ENCODE measurements at places on chromosomes 12 and 14. TPM values are rescaled to one million over a fixed set of nuclear protein-coding genes. Genes with fewer than 3 reads are reported as not detected.

FOXA1 gene
- not detected for total RNA-seq

WDR89 gene
- total RNA-seq: 23.6 TPM

WNT1 gene
- total RNA-seq: 1.2 TPM

SYCP3 gene
- not detected for total RNA-seq

DAO gene
- total RNA-seq: not detected

APOLD1 gene
- 6.0 TPM for total RNA-seq

TESPA1 gene
- not detected for total RNA-seq

UTP20 gene
- 28.7 TPM for total RNA-seq

NINJ2 gene
- total RNA-seq: 0.42 TPM

PPP4R4 gene
- total RNA-seq: 1.1 TPM

KLHDC2 gene
- total RNA-seq: 36.4 TPM

GLT8D2 gene
- total RNA-seq: 1.9 TPM

GAS2L3 gene
- 36.2 TPM for total RNA-seq

NGB gene
- not detected for total RNA-seq

KCNJ8 gene
- total RNA-seq: 4.6 TPM

AQP5 gene
- 2.4 TPM for total RNA-seq

NAV3 gene
- total RNA-seq: 4.7 TPM

TAS2R9 gene
- total RNA-seq: not detected

IAPP gene
- total RNA-seq: not detected

ITGA7 gene
- total RNA-seq: 63.7 TPM

SOX5 gene
- 86.6 TPM for total RNA-seq

KLRF2 gene
- not detected for total RNA-seq

PTGDR gene
- total RNA-seq: not detected

KICS2 gene
- 5.6 TPM for total RNA-seq

PFDN5 gene
- total RNA-seq: 324 TPM

KRT5 gene
- not detected for total RNA-seq

SAMD15 gene
- 7.8 TPM for total RNA-seq

TCL1B gene
- not detected for total RNA-seq

NYNRIN gene
- 10.3 TPM for total RNA-seq

B4GALNT3 gene
- total RNA-seq: 2.6 TPM

NELL2 gene
- total RNA-seq: 89.1 TPM

SLC35E3 gene
- total RNA-seq: 16.1 TPM

SERPINA3 gene
- not detected for total RNA-seq

RBMS2 gene
- total RNA-seq: 33.5 TPM

SLC39A5 gene
- 0.65 TPM for total RNA-seq

BCL11B gene
- total RNA-seq: 0.28 TPM

FKBP4 gene
- 102 TPM for total RNA-seq

ARHGEF25 gene
- total RNA-seq: 43.8 TPM

NEUROD4 gene
- total RNA-seq: 7.3 TPM

PPFIA2 gene
- 8.3 TPM for total RNA-seq

CD4 gene
- 3.8 TPM for total RNA-seq

GPR135 gene
- 3.5 TPM for total RNA-seq
